K562 (cell line): ENCODE measurements at places on chromosomes 11 and 22.
A peak's percentile ranks its signal among the peaks of the same experiment; 100 is the strongest.

DNA sequence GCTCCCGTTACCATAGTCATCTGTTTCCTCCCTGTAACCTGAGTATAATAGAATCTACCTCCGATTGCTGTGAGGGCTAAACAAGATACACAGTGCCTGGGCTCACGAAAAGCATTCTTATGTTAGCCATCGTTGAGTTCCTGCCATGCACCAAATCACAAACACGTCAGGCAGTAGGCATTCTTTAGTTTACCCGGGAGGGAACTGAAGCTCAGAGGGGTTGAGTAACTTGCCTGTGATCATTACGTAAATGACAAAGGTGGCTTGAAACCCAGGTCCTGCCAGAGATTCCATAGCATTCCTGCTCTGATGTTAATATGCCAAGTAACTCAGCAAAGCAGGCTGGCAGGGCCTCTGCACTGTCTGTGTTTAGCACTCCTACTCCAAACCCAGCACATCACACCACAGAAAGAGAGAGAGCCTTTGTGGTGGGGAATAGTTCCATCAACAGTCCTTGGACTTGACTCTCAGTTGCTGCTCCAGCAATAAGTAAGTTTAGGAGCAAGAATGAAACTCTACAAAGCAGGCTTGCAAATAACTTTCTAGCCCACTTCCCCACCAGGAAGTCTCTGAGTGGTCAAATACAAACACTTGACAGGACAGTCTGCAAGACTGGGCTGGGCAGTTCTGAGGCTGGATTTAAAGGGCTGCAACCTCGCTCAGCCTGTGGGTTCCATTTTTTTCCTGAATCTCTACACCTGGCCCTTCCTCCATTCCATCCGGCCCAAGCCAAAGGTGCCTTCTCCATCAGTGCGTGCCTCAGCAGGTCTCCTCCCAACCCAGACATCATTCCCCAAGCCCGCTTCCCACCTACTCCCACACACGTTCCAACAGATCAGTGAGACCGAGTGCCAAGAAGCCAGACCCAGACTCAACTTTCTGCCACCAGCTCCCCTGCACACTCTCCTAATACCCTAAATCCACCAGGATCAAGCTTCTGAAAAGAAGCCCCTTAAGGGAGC is 1.1 kb downstream of the SCN2B start:
- no peaks in the 10 kb centered on the region for H3K4me1 ChIP-seq
- DNase-seq, result no peak
- H3K4me3 ChIP-seq, result no peak overlapping the region
- no peak overlapping the region for H3K27ac ChIP-seq

DNA sequence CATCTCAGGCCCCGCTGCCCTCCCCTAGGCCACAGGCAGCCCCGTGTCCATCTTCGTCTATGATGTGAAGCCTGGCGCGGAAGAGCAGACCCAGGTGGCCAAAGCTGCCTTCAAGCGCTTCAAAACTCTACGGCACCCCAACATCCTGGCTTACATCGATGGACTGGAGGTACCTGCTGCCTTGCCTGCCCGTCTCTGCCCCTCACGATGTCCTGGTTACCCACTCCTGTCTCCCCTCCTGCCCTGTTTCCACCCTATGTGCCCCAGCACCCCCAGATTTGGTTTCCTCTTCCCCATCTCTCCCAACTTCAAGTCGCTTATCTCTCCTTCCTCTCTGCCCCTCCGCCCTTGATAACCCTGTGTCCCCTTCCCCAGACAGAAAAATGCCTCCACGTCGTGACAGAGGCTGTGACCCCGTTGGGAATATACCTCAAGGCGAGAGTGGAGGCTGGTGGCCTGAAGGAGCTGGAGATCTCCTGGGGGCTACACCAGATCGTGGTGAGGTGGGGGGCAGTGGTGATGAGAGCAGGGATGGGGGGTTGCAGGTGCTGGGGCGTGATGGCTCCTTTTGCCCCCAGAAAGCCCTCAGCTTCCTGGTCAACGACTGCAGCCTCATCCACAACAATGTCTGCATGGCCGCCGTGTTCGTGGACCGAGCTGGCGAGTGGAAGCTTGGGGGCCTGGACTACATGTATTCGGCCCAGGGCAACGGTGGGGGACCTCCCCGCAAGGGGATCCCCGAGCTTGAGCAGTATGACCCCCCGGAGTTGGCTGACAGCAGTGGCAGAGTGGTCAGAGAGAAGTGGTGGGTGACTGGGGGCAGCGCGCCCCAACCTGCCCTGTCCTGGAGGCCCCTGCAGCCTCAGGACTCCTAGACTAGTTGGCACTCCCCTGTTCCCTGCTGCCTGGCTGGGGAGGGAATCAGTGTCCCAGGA is 930 bp downstream of the SCYL1 start:
- peaks cover 38% of the 10 kb centered on the region for H3K4me1 ChIP-seq
- peak overlapping the region; percentile 100 for H3K4me3 ChIP-seq
- peaks cover 43% of the 10 kb centered on the region; the same call in 2 of the 3 replicates for H3K36me3 ChIP-seq
- H3K27ac ChIP-seq, result peak overlapping the region; percentile 90
- H3K27me3 ChIP-seq, result no peaks in the 10 kb centered on the region

DNA sequence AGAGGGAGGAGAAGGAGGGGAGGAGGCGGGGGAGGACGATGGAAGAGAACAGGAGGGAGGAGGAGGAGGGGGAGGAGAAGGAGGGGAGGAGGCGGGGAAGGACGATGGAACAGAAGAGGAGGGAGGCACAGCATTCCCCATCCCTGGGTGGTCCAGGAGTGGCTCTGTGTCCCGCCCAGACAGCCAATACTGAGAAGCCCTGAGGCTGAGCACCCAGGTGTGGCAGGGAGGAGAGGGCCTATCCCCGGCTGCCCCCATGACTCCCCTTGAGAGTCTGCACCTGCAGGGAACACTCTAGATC is 717 bp downstream of the MRGPRE start:
- H3K27ac ChIP-seq, result no peak overlapping the region; the same call in 2 of the 3 replicates
- no peaks in the 10 kb centered on the region for H3K27me3 ChIP-seq
- H3K36me3 ChIP-seq, result no peaks in the 10 kb centered on the region
- peaks cover 16% of the 10 kb centered on the region for H3K4me1 ChIP-seq

DNA sequence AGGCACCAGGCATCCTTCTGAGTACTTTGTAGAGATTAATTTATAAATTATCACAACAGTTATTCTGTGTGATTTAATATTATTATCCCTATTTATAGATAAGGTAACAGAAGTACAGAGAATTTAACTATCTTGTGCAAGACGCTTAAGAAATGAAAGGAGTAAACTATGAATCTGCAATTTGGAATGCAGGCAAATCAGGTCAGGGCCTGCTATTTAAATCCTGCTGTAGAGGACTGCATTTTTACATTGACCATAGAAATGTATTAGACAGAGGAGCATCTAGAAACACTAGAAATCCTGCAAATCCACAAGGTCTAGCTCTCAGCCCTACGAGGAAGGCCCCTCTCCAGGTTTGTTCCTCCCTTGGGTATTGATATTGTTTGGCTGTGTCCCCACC is 336.2 kb downstream of the ETS1 start:
- no peaks in the 10 kb centered on the region for H3K27me3 ChIP-seq
- H3K36me3 ChIP-seq, result no peaks in the 10 kb centered on the region
- no peak overlapping the region for H3K27ac ChIP-seq
- H3K4me3 ChIP-seq, result no peak overlapping the region

GRCh38 chr22:33817512-33818127 is 102.7 kb downstream of the LARGE1 start:
- no peaks in the 10 kb centered on the region for H3K36me3 ChIP-seq
- no peaks in the 10 kb centered on the region for H3K27me3 ChIP-seq
- DNase-seq, result no peak
- no peak overlapping the region for H3K27ac ChIP-seq
- H3K4me3 ChIP-seq, result no peak overlapping the region
- H3K4me1 ChIP-seq, result no peaks in the 10 kb centered on the region

DNA sequence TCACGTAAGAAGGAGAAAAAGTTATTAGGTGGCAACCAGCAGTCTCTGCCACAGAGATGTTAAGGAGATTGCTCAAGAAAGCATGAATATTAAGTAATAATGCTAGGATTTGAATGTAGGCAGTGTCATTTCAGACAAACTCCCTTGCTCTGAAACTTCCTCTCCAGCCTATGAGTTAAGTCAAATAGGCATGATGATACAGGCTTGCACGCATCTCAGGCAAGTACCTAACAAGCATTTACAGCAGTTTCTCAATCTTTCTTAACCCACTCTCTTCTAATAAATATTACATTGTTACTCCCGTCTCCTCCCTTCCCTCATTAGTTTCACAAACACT is 72.7 kb downstream of the RAB38 start:
- H3K4me1 ChIP-seq, result no peaks in the 10 kb centered on the region
- H3K27me3 ChIP-seq, result no peaks in the 10 kb centered on the region
- DNase-seq, result no peak
- no peaks in the 10 kb centered on the region for H3K36me3 ChIP-seq
- no peak overlapping the region for H3K27ac ChIP-seq
